Activated naive CD8-positive, alpha-beta T cell treated with anti-CD3 and anti-CD28 coated beads, Interleukin-2, amount 50 U/mL, for 24 hours (primary cell): ENCODE measurements at places on chromosomes 1 and 21.

GRCh38 chr1:244246334-244246733 is 195.3 kb downstream of the ZBTB18 start:
- no peaks in the 10 kb centered on the region for H3K27me3 ChIP-seq
- peaks cover 5% of the 10 kb centered on the region for H3K4me1 ChIP-seq
- no peak overlapping the region for H3K27ac ChIP-seq
- DNase-seq: no peak

GRCh38 chr21:40173816-40174215 is 306.6 kb downstream of the PCP4 start:
- H3K4me1 ChIP-seq: no peaks in the 10 kb centered on the region
- H3K27me3 ChIP-seq: no peaks in the 10 kb centered on the region
- DNase-seq: no peak
- no peaks in the 10 kb centered on the region for H3K36me3 ChIP-seq

- peaks cover 50% of the 10 kb centered on the region for H3K4me1 ChIP-seq
- H3K27me3 ChIP-seq: no peaks in the 10 kb centered on the region
- no peak for DNase-seq
- peak overlapping the region; percentile 10 for H3K27ac ChIP-seq
Measured at GRCh38 chr1:10495952-10496351, 21.2 kb downstream of the PEX14 start.

DNA sequence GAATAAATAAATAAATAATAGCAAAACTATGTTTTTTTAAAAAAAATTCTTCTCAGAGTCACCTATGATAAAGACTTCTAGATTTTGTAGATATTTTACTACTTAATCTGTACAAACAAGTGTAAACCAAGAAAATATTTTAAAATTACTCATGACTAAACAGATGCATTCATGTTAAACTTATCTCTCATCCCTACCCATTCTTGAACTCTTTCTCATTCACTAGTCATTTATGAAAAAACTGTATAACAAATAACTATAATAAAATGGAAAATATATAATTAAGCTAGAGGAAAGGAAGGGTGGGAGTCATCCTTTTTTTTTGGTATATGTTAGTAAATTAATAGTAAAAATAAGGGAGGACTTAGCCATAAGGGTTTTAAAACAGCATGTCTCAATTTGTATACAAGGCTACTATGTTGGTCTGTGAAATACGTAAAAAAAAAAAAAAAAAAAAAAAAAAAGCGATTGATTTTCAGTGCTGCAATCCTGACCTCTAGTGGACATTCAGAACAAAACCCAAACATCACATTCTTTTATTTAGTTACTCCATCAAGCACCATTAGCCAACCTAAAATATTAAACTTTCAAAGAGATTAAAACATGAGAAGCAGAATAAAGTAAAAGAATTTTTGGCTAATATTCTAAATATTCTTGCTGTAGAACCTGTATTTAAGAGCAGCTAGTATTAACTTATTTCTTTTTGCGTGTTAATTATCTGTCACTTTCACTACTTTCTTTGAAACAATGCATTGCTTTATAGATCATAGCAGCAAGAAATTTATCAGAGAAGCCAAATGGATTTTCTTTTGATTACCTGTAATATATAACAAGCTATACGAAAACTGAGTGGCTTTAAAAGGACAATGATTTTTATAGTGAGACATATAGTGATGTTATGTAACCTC is 255.8 kb upstream of the CACYBP start:
- peaks cover 5% of the 10 kb centered on the region for H3K4me1 ChIP-seq
- no peak overlapping the region for H3K27ac ChIP-seq
- H3K27me3 ChIP-seq: no peaks in the 10 kb centered on the region
- DNase-seq: no peak

GRCh38 chr1:184793967-184794366 is 39.3 kb upstream of the EDEM3 start:
- peaks cover 41% of the 10 kb centered on the region for H3K4me1 ChIP-seq
- H3K4me3 ChIP-seq: no peak overlapping the region
- H3K36me3 ChIP-seq: peaks cover 8% of the 10 kb centered on the region
- H3K27ac ChIP-seq: no peak overlapping the region
- H3K27me3 ChIP-seq: no peaks in the 10 kb centered on the region

DNA sequence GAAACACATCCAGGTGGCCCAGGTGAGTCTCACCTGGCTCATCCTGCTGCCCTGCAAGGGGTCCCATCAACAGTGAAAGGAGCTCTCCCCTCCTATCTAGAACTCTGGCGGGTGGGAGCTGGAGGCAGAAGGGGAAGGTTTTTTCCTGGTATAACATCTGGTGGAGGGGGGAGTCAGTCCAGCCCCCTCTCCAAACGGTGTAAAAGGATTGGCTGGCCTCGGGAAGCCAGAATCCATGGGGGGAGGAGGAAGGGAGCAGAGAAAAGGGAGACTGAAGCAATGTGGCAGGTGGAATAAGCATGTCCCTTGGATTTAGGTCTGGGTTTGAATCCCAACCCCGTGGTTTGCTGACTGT is 1.2 kb upstream of the CAMK2N1 start:
- no peak for DNase-seq
- H3K4me1 ChIP-seq: peaks cover 19% of the 10 kb centered on the region
- no peak overlapping the region for H3K27ac ChIP-seq
- peaks cover 48% of the 10 kb centered on the region for H3K27me3 ChIP-seq
- no peaks in the 10 kb centered on the region for H3K36me3 ChIP-seq
- H3K4me3 ChIP-seq: peak overlapping the region; percentile 29

- peaks cover 19% of the 10 kb centered on the region for H3K36me3 ChIP-seq
- no peak overlapping the region for H3K27ac ChIP-seq
- H3K4me3 ChIP-seq: peak overlapping the region; percentile 100
- no peak for DNase-seq
Measured at GRCh38 chr1:45552331-45552730, 1.7 kb downstream of the AKR1A1 start.

- DNase-seq: no peak
- no peaks in the 10 kb centered on the region for H3K27me3 ChIP-seq
- no peaks in the 10 kb centered on the region for H3K36me3 ChIP-seq
- H3K4me3 ChIP-seq: no peak overlapping the region
- peaks cover 9% of the 10 kb centered on the region for H3K4me1 ChIP-seq
Measured at GRCh38 chr1:228184152-228184551, 18.5 kb downstream of the IBA57 start.

DNA sequence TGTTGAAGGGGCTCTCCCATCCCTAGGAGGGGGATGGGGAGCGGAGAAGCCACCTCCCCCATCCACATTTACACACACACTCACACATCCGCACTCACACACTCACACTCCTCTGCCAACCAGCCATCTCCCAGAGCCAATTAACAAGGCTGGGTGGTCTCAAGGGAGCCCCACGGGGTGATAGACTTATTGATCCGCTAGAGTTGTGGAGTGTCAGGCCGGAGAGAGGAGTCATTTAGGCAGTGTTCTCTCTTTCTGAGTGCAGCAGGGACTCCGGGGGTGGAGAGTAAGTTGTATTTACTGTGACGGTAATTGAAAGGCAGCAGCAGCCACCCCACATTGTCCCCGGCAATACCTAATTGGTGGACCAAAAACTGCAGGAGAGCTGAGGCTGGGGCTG is 61.6 kb downstream of the KLHDC7A start:
- H3K27ac ChIP-seq: no peak overlapping the region
- peaks cover 1% of the 10 kb centered on the region for H3K36me3 ChIP-seq

DNA sequence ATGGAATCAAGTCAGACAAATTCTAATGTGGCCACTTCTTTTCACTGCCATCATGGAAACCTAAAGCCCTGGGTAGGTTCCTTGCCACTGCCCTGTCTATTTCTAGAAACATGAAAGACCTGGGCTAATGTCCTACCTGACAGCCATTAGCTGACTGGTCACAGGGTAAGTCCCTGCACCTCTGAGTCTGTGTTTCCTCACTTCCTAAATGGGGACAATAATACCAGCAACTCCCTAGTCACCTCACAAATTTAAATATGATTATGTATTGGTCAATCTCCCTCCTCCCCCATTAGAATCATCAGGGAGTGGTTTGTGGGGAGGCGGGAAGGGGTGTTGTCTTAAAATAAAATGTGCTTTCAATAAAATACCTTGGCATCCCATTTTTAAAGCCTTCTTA is 2.2 kb downstream of the CREG1 start:
- DNase-seq: no peak
- H3K4me1 ChIP-seq: peaks cover 40% of the 10 kb centered on the region
- no peak overlapping the region for H3K4me3 ChIP-seq
- no peak overlapping the region for H3K27ac ChIP-seq

- peaks cover 31% of the 10 kb centered on the region for H3K36me3 ChIP-seq
- peaks cover 32% of the 10 kb centered on the region for H3K4me1 ChIP-seq
- DNase-seq: no peak
- no peak overlapping the region for H3K27ac ChIP-seq
- H3K27me3 ChIP-seq: no peaks in the 10 kb centered on the region
Measured at GRCh38 chr21:34846601-34847112, 177.9 kb downstream of the CLIC6 start.

DNA sequence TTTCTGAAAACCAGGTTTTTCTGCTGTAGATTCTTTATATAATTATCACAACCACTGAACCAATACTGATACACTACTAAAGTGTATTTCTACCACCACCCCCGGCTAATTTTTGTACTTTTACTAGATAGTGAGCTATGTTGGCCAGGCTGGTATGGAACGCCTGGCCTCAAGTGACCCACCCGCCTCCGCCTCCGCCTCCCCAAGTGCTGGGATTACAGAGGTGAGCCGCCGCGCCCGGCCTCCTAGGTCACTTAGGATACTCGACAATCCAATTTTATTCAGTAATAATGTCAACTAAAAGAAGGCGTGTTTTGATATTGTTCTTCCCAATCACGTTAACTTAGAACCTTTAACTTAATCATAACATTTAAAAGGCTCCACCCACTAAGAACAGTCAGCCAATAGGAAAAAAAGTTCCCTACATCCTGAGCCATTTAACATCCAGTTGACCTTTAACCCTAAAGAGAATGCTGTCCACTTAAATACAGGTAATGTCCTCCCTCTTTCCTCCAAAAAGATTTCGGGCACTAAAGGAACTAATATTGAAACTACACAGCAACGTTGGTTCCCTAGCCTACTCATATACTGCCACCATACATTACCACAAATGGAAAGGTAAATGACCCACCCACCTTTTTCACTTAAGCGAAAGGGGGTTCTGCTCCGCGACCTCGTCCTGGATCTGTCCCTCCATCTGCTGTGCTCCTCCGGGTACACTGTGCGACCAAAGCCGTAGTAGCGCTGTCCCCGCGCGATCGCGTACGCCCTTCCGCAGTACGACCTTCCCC is 1.2 kb downstream of the RSRP1 start:
- peaks cover 3% of the 10 kb centered on the region for H3K27me3 ChIP-seq
- DNase-seq: no peak
- H3K27ac ChIP-seq: peak overlapping the region; percentile 98
- peak overlapping the region; percentile 94 for H3K4me3 ChIP-seq

DNA sequence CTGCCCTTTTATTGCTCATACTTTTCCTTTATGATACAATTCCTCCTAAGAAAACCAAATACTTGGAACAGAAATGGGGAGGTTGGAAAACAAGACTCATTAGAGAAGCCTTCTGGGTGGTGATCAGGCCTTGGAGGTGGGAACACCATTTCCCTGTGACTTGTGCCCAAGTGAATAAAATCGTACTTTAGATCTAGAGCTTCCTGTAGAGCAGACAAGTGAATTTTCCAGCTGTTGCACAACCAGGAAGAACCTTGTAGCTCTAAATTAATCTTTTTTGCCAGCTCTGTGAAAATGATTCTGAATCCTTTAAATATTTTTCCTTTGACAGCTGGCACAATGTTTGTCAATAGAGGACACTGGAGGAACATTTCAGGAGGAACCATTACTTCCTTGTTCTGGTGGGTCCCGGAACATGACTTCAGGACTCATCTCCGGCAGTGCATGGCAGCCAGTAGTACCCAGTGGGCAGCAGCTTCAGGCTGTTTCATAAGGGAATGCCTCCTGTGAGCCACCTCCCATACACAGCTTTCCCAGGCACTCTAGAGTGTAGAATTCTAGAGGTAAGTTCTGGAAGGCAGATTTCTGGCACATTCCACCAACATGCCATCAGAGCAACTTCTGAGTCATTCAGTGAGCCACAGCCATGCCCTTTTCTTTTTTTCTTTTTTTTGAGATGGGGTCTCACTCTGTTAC is 5.5 kb upstream of the SNAPIN start:
- H3K36me3 ChIP-seq: peaks cover under 1% of the 10 kb centered on the region
- H3K27ac ChIP-seq: no peak overlapping the region
- peaks cover 32% of the 10 kb centered on the region for H3K4me1 ChIP-seq
- H3K4me3 ChIP-seq: no peak overlapping the region

DNA sequence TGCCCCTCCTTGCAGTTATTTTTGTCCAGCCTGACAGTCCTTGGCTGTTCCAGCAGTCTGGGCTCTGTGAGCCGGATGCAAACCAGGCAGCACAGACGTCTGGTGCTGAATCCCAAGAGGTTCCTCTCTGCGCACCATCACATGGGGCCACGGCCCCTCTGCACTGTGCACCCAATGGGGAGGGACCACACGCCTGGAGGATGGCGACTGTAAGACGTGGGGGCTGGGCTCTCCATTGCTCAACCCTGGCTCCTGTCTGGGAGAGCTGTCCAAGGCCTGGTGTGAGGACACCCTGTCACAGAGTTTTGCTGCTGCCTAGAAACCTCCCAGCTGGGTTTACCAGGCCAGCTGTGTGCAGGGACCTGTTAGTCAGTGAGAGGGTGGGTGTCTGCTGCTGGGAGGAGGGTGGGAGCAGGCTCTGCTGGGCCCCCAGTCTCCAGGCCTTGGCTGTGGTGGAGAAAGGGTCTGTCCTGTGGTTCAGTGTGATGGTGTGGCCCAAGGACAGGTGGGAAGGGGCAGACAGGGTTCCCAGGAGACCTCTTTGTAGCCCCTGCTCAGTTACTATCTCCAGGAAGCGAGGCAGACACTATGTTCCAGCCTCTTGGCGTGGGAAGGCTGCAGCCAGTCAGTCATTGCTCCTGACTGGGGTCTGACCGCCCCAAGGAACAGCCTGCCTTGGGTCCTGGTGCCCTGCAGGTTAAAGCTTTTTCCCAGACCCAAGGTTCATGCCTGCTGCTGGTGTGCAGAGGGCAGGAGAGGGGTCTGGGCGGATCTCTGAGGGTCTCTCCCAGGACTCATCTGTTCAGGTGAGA is 13.8 kb downstream of the HEYL start:
- H3K36me3 ChIP-seq: no peaks in the 10 kb centered on the region
- peaks cover 10% of the 10 kb centered on the region for H3K27me3 ChIP-seq
- no peaks in the 10 kb centered on the region for H3K4me1 ChIP-seq
- H3K4me3 ChIP-seq: no peak overlapping the region
- H3K27ac ChIP-seq: no peak overlapping the region

DNA sequence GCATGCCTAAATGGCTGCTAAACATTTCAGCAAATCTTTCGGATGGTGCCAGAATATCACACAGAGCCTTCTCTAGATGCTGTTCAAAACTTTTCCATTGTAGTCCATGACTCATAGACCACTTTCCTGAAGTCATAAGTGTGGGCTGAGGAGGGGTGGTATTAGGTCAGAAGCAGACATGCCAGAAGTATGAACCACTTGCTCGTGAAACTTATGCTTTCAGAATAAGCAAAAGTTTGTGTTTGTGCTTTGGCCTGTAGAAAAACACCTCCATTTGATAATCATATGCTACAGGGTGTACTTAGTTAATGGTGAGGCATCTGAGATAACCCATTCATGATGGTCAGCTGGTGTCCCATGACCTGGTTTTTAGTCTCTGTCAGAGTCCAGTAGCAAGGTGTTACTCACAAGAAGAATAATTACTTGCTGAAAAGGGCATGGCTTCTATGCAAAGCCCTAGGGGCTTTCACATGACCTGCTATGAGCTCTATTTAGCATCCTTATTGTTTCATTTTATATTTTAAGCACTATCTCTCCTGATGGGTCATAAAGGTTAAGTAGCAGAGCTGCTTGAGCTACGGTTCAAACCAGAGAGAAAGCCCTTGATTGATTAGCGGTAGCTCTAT is 183.1 kb upstream of the IVNS1ABP start:
- no peaks in the 10 kb centered on the region for H3K27me3 ChIP-seq
- no peak overlapping the region for H3K4me3 ChIP-seq
- no peak for DNase-seq
- H3K27ac ChIP-seq: peak overlapping the region; percentile 75
